Umbilical cord (tissue), 2 donors: ENCODE measurements at places on chromosomes 2 and 18.

DNA sequence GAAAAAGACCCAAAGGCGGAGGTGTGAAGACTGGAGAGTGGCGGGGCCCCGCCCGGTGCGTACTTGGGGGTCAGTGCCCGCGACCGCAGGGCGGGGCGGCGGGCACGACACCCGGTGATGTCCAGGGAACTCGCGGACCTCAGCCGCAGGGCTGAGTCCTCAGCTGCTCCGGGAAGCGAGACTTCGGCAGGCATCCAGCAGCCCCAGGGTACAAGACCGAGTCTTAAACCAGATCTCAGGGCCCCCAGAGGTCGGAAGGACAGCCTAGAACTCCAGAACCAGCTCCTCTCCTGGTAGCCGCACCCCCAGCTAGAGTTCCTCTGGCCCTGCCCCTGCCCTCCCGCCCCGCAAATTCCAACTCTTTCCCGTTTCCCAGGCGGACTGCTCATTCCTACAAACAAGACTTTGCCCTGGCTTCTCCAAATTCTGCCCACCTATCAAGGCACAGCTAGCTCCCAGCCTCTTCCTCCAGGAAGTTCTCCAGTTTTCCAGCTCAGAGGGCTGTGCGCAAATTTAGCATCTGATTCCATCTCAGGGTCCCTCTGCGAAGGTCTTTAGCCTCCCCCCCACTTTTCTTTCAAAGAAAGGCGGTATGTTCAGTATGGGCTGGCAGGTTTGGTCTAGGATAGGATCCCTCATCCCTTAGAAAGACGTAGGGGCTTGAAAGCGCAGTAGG lies 26.0 kb upstream of the NOTO start:
- peak; percentile 13 for DNase-seq

DNA sequence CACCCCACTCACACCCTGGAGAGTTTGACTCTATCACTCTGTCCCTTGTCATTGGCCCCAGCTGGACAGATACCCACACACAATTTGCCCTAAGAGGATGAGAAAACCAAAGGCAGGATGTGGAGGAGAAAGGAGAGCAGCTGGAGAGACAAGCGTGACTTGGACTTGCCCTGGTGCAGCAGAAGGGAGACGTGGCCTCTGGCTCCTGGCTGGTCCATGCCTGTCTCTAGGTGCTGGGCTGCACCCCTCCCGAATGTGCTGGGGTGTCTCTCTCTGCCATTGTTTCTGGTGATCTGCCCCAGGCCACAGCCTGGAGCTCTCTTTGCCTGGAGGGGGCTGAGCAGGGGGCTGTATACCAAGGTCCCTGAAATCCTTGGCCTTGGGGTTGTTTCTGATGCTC lies 88.7 kb upstream of the HDAC4 start:
- DNase-seq: no peak

DNA sequence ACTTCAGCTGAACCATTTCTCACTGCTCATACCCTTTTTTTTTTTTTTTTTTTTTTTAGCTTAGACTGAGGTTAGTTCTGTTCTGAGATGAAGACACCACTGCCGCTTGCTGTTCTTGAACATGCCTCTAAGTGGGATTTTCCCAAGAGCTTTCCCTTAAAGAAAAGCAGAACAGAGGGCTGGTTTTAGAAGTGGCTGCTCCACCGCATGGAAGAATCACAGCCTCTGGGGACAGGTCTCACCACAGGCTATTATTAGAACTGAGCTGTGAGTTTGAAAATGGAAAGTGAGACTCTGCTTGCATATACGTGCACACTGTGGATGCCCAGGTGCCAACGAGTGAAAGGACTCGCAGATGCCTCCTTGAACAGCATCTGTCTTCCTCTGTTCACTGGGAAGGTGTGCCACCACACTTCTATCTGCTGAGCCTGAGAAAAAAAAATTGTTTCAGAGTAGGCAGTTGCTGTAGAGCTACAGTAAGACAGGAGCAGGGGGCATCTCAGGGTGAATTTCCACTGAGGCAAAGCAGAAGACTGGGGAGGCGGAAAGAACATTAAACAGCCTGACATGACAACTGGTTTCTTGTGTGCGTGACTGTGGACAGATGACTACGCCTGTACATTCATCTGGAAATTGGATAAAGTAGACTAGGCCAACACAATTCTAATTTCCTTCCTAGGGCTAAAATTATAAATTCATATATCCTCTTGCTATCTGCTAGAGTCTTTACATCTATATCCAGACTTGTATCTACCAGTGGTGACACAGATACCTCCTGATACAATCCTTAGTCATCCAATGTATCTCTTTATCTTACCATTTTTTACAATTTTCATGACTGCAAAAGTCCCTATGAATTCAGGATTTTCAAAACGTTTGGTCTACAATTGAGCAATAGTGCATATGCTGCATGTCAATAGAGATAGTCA lies 1045.7 kb upstream of the CELF4 start:
- DNase-seq: no peak

DNA sequence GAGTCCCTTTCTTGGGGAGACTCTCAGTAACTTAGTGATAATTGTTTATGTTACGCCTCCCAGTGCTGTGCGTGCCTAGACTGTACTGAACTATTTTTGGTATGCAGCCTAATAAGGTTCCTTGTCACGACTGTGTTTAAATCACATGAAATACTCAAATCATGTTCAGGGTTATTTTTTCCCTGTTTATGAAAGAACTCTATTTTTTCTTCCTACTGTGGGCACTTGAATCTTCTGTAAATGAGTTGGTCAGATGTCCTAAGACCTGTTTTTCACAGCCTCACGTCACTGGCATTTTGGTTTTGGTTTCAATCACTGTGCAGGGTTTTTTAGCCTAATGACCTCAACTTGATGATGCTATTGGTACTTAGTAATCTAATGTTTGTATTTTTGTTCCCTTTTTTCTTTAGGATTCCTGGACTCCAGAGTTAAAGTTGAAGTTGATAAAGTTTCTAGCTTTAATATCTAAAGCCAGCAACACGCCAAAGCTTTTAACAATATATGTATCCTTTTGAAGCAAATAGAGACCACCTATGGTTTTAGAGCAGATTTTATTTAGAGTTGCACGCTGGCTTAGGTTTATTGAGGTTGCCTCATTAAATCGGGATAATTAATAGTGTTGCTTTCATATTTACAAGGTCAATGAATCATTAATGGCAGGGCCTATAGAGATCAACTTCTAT lies 24.0 kb downstream of the ARMC9 start:
- DNase-seq: peak; percentile 52

DNA sequence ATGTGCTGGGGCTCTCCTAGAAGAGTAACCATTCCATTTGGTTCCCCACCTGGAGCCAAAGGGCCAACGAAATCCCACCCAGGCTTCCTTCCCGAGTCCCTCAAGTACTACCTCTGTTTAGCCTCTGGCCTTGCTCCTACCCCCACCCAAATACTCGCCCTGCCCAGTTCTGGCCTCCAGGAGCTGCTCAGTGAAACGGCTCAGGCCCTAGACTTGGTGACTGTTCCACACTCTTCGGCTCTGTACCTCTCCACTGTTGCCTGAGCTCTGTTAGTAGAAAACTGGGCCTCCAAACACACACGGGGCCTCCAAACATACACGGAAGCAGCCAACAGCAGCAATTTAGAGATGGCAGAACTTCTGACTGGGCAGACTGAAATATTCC lies 4.2 kb downstream of the OTX1 start:
- no peak for DNase-seq

- DNase-seq: no peak
These were observed 90.5 kb upstream of the MGAT5 start for GRCh38 chr2:134163336-134163735.

DNA sequence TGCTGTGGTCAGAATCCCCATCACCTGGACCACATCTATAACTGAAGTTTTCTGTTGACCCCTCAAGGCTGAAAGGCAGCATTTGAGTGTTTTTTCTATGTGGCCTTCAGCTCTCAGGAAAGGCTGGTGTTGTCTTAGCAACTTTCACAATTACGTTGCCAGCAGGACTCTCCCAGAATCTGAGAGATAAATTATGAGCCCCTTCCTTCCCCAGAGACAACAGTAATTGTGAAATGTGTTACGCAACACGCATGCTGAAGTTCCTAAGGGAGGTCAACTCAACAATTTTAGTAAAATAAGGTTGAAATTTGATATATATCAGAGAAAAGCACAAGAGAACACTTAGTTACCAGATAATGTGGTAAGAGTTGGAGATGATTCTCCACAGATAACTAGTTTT lies 216.5 kb upstream of the SLC8A1 start:
- DNase-seq: peak; percentile 9

DNA sequence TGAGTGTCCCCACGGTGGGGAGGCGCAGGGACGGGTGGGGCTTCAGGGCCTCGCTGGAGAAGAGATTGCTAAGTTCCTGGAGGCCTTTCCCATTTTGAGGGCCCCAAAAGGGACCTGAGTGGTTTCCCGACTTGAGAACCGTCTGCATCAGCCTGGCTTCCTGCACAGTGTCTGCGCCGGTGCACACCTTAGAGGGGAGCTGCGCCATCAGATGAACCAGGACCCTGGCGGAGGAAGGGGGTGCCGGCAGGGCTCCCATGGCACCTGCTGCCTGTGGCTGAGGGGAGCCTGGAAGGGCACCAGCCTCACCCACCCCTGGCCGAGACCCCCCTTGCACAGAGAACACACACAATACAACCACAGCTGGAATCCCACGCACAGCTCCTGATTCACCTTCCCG lies 465.1 kb upstream of the MYT1L start:
- DNase-seq: no peak

DNA sequence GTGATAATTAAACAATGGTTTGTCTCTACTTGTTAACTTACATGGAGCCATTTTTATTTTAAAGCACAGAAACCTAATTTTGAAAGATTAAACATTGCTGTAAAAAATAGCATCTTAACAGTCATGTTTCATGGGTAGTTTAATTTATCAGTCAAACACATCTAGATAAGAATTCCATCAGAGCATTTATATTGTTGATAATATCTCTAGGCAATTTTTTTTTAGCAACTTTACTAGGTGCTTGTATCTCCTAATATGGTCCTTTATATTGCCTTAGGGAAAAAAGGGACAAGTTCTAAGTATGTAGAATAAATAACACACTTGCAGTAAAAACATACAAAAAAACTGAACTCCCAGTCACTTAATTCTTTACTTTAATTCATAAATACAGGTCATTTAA lies 863 bp downstream of the CSRNP3 start:
- DNase-seq: no peak

DNA sequence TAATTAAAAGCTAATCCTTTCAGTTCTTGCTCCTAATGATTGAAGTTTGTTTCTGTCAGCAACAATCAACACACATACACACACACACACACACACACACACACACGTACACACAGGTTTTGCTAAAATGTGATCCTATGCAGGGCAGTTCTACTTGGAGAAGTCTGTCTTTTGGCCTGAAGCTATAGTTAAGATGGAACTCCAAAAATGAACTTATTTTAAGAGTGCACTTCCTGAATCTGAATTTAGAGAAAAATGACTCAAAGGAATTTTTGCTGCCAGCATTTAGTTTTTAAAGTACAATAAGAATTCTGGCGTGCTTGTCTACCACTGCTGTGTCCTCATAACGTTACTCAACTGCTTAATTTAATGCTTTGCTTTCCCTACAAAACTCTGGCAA lies 6.6 kb downstream of the GALNT5 start:
- peak; percentile 56 for DNase-seq

DNA sequence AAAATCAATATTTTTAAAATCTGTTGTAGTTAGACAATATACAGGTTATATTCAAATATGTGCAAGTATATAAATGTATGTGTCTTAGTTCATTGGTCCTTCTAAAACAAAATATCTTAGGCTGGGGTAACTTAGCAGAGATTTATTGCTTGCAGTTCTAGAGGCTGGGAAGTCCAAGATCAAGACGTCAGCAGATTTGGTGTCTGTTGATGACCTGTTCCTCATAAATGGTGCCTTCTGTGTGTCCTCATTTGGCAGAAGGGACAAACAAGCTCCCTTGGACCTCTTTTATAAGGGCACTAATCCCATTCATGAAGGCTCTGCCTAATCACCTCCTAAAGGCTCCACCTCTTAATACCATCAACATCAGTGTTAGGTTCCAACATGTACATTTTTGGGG lies 31.3 kb downstream of the ABI2 start:
- no peak for DNase-seq

- DNase-seq: peak; percentile 32
These were observed at the start of gene KRTCAP3 for GRCh38 chr2:27441958-27442919. KRTCAP3 (plus strand) TSS chr2:27442381; CDS start chr2:27442413, 32 bp downstream.

- DNase-seq: no peak
These were observed 82.6 kb downstream of the THADA start for GRCh38 chr2:43513216-43513615.

- DNase-seq: no peak
These were observed 143.3 kb upstream of the ID2 start for GRCh38 chr2:8538531-8538930.

DNA sequence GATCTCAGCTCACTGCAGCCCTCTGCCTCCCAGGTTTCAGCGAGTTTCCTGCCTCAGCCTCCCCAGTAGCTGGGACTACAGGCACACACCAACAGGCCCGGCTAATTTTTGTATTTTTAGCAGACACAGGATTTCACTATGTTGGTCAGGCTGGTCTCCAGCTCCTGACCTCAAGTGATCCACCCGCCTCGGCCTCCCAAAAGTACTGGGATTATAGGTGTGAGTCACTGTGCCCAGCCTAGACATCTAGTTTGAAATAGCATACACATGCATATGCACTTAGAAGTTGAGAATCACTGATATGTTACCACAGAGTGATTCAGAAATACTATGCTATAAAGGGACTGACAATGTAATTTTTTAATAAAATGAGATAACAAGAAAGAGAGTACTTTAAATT lies 69.8 kb upstream of the CDKL4 start:
- DNase-seq: peak; percentile 31

GRCh38 chr2:96092573-96092877 lies 23.8 kb downstream of the ADRA2B start:
- DNase-seq: no peak

DNA sequence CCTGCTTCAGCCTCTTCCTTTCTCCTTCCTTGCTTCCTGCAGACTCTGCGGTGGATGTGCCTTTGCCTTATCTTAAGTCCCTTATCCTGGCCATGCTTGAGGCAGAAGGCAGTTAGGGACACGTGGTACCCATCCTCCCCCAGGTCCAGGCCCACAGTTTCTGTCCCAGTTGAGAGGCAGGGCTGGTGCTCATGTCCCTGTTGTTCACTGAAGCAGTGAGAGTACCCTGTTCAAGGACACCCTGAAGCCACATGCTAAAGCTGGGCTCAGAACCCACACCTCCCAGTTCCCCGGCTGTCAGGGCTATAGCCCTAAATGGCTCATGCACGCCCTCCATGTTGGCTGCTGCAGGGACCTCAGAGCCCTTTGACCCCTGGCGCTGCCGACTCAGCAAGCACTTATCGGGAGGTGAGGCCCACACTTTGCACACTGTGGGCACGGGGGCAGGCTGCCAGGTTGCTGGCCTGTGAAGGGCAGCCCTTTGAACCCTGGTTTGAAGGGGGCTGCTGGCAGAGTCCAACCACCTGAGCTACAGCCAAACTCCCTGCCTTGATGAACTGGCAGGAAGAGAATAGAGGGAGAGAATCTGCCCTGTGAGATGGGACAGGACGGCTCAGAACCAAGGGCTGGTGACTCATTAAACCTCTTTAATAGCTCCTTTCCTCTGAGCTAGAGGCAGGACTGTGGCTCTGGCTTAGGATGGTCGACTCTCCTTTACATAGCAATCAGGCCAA lies 6.3 kb downstream of the KHK start:
- DNase-seq: no peak

- DNase-seq: no peak
These were observed 540.7 kb upstream of the NETO1 start for GRCh38 chr18:73408469-73408868.
